ENCODE measurements at places on chromosomes 11 and 22.

DNA sequence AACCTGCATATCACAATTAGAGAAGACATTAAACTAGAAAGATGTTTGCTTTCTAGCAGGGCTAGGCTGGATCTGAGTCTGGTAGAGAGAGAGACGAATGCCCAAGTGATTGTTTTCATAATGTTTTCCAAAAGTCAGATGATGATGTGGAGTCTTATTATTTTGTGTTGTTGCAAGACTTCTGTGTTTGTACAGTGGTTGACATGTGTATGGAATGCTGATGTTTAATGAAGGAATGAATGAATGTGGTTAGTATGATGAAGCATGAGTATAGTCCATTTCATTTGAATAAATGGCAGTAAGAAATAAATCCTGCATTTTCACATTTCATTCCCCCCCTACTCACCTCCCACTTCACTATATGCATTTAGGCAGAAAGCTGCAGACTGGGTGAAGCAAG is 69.6 kb downstream of the PPP2R1B start:
- no peak for DNase-seq

- DNase-seq, result no peak
These were observed 104.4 kb downstream of the MICAL2 start for GRCh38 chr11:12214751-12215150.

DNA sequence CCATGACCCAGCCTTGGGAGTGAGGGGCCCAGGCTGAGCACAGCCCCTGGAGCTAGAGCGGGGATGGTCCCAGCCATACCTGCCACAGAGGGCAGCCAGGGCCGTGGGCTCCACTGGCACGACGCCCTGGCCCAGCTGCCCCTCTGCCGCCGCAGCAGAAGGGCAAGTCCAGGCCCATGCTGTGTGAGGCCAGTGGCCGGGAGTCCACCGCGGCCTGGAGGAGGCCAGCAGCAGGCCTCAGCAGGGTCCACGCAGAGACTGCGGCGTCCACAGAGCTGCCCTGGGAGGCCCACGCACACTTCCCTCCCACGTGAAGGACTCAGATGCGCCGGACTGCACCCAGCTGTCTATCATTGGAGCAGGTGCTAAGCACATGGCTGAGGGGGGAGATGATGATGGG is 23.5 kb downstream of the MOB2 start:
- no peak for DNase-seq

DNA sequence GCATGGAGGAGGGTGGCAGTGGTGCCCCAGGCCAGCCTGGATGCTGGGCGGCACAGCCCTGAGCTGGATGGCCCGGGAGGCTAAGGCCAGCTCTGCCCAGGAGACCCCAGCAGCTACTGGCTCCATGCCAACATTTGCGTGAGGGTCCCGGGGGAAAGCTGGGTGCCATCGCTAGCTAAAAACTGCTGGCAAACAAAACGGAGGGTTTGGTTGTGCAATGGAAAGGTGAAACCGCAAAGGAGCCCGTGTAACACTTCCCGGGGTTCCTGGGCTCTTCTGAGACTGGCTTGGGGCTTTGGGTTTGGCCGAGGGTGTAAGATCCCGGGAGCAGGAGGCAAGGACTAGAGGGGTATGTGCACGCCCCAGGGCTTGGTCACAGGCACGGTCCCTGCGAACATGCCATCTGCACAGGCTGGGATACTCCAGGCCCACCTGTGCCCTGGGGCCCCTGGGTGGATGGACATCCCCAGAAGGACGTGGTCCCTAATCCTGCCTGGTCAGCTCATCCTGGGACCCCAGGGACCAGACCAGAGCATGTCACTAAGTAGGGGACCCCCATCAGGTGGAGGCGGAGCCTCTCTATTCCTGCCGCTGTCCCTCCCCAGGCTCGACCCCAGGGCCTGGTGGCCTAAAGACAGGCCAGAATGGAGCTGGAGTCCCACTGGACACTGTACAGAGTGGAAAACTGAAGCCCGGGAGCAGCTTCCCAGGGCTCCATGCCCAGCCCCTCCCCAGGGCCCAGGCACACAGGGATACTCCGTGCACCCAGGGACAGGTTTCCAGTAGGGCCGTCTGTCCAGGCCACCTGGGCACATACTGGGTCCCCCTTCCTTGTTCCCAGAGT is 44.6 kb downstream of the IGF2 start:
- DNase-seq, result no peak

DNA sequence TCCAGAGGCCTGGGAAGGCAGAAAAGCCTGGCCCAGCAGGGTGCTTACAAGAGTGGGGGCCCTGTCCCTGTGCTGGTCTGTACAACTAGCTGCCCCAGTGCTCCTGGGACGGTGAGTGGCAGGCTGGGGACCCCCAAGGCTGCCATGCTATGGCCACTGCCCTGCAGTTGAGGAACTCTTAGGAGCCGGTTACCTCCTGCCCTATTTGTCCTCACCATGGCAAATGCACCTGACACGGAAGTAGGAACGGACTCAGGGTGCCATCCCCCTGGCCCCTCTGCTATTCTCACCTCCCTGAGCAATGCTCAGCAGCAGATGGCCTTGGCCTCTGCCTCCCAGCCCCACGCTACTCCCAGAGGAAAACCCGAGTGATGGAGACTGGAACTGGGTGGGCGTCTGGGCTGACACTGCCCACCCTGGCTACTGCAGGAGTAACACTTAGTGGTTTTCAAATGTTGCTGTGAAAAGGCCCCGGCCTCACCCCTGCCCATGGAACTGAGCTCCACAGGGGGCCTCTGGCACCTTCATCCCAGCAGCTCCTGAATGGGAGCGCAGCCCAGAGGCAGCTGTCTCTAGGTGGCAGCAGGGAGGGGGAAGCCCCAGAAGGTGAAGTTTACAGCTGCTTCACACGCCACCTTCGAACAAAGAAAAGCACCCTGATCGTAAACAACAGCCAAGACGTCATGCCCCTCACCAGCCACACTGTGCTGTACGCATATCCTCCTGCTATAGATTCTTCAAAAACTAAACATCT is 105.3 kb downstream of the CTTN start:
- DNase-seq, result no peak

DNA sequence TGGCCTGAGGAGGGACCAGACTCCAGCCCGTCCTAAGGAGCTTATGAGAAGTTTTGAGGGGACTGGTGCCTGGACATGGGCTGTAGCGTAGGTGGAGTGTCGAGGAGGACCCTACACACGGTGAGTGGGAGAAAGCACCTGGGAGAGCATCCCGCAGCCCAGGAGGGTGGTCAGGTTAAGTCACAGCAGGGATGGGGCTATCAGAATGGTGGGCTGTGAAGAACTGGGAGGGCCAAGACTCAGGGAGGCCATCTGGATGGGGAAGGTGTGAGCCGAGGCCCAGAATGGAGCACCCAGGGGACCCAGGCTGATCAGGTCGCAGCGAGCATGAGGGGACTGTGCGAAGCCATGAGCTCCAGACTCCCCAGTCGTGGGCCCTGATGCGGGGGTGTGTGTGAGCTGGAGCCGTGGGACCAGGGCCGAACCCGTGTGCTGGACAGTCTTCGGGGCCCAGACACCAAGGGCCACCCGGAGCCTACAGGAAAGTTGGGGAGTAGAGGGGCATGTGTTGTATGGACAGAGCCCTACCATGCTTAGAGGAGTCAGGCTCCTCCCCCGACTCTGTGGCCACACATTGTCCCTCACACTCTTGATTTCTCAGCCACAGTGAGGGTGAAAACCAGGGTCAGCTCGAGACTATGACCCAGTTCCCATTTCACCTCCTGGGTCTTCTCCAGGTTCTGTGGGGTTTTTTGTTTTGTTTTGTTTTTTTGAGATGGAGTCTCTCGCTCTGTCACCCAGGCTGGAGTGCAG is 54.3 kb downstream of the BCR start:
- no peak for DNase-seq

DNA sequence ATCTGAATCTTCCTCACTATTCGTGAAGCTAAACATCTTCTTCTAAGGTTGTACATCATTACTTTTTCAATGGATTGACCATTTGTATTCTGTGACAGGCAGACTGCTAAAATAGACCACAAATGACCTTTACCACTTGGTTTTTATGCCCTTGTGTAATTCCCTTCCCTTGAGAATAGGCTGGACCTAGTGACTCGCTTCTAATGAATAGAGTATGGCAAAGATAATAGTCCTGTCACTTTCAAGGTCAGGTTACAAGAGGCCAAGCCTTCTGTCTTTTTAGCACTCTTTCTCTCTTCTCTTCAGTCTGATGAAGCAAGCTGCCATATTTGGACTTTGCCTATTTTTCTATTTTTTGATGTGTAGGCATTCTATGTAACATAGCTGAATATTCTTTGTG is 492.9 kb downstream of the SOX6 start:
- no peak for DNase-seq

DNA sequence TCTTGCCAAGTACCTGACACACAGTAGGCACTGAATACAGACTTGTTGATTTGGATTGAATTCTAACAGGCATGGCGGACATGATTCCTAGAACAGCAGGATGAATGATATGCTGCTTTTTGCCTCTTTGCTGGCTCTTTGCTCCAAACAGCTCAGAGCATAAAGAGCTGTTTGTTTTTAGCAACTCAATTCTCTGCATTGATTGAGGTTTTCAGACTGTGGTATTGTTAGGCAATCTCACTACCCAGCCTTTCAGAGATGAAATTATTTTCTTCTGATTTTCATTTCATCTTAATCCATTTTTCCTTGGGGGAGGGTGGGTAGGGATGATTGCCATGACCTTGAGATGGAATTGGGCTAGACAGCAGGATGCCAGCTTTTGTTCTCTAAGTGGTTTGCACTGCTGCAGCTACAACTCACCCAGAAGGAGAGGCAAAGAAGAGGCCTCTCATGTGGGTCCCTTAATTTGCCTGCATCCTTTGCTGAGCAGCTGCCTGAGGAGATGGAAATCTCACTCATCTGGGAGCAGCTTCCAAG is 20.5 kb downstream of the COA4 start:
- no peak for DNase-seq

- no peak for DNase-seq
These were observed 5.0 kb downstream of the SEZ6L start for GRCh38 chr22:26174280-26174679.

DNA sequence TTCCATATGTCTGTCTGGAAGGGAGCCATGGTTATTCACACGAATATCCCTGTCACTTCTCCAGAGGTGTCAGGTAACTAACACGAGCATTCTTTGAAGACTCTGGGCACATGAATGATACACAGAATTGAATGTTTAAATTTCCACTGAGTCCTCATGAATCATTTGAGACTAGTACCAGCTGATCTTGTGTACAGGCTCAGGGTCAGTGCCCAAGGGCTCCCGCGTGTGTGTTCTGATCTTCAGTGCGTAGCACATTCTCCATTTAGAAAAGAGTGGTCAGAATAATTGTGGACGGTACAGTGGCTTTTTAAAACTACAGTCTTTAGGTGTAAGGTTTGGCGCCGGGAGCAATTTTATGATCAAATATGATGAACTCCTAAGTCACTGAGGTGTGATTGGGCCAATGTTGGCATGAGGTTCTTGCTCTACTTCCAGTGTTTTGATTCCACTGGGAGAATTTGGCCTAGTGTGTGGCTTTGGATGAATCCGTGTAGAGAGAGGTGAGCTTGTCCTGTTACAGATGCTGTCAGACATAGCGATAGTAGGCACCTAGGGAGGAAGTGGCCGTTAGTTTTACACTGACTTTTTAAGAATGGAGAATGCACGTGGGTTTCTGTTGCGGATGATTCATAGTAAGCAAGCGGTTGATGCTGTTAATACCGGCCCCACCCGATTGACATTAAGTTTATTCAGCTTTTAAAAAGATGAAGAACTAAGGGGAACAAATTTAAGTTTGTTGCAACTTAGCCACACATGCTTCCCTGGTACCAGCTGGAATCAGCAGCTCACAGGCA is 22.2 kb downstream of the NUP50 start:
- DNase-seq, result no peak

GRCh38 chr11:94884376-94884775 is 89.0 kb downstream of the CWC15 start:
- no peak for DNase-seq

DNA sequence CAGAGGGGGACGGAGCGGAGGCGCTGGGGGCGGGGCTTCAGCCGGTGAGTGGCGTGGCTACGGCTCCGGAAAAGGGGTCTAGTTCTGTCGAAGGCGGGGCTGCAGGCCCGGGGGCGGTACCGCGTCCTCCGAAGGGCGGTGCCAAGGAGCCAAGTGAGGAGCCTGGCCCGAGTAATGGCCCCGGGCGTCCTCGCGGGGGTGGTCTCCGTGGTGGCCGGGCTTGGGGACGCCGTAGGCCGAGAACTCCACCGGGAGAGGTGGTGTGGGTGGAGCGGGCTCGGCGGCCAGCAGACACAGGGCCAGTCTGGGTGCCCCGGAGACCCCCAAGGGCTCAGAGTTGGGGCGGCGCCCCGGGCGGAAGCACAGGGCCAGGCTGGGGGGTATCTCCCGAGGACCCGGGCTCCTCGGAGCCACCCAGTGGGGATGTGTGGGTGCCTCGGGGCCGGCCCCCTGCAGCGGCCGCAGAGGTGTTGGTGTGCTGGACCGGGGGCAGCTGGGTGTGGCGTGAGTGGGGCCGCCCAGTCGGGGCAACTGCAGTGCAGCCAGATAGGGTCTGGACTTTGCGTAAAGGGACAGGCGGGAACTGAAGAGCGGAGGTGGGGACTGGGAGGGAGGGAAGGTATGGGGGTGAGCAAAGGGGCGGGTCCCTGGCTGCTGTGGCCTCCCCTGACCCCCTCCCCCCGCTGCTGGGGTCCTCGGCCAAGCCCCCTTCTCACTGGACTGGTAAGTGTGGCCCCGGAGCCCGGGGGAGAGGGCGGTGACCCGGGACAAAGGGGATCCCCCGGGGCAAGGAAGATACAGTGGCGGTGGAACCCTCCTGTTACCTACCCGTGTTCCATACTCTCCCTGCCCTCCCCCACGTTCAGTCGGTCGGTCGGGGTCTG is 838 bp downstream of the FKBP2 start:
- peak; percentile 99 for DNase-seq

DNA sequence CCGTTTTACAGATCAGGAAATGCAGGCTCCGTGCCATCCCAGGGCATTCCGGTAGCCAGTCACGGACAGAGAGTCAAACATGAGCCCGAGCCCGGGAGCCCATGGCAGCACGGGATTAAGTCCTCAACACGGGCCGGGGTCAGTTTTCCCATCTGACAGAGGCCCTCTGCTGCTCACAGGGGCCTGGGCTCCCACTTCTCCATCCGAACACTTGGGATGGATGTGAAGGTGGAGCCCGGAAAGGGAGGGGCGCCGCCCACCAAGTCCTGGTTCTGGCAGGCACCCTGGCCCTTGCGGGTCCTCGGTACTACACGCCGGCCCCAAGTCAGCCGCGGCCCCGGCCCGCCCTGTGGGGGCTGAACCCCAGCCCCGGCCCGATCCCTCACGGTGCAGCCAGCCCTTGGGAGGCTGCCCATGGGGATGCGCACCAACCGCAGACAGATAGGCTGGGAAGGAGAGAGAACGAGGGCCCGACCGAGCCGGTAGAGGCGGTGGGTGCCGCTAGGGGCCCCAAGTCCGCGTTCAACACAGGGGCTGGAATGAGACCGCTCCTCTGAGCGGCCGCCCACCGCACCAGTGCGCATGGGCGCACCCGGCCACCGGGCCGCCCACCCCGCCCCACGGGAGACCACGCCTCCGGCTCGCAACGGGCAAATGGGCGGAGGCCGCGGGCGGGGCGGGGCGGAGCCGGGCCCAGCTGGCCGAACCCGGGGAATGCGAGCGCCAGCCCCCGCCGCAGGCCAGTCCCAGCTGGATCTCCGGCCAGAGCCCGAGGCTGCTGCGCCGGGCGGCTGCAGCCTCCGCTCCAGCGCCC is at the start of gene CAPN5:
Gene CAPN5 (plus strand): TSS at position 743 of the 814 bp plus-strand sequence. CDS start 17,916 bp downstream, outside the sequence.
- DNase-seq, result peak; percentile 85

GRCh38 chr22:30755759-30756124 is 61.1 kb downstream of the OSBP2 start:
- no peak for DNase-seq

Measured in activated CD8-positive, alpha-beta memory T cell treated with anti-CD3 and anti-CD28 coated beads for 1 hour (primary cell).